Hematopoietic multipotent progenitor cell treated with erythropoietin and hydrocortisone succinate and interleukin-3 and kit ligand, for 8 days (in vitro differentiated cells): ENCODE measurements at places on chromosomes 7 and 10.
A peak's percentile ranks its signal among the peaks of the same experiment; 100 is the strongest.

- DNase-seq = no peak
These were observed 77.9 kb upstream of the LRRN3 start for GRCh38 chr7:111012799-111013675.

DNA sequence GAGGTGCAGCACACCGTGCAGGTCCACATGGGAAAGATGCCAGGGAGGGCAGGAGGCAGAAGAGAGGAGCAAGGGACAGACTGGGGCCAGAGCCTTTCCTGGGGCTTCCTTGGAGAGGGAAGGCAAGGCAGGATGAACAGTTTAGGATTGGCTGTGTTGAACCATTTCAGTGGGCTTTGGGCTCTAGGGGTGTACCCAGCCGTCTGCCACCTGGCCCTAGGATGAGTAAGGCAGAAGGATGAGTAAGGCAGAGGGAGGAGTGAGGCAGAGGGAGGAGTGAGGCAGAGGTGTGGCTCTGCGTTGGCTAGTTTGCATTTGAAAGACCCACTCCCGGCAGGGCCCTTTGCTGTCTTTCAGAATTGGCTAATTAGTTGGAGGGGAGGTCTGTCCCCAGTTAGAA lies 31.5 kb upstream of the PRF1 start:
- no peak for DNase-seq

DNA sequence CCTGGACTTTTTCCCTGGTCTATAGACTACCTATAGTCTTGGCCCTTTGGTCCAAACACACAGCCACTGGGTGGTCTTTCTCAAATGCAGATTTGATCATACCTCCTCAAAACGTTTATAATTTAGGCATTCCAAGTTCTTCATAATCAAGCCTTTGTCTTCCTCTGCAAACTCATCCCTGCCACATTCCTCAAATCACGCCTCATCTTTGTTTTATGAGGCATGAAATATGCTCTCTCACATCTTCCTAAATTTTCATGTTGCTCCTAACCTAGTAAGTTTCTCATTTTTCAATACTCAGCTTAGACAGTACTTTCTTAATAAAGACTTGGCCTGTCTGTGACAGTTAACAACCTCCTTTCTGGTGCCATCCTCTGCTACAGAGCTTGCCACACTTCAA lies 10.9 kb upstream of the HERC4 start:
- no peak for DNase-seq

- DNase-seq = no peak
These were observed 11.3 kb downstream of the RSBN1L start for GRCh38 chr7:77707504-77707992.

DNA sequence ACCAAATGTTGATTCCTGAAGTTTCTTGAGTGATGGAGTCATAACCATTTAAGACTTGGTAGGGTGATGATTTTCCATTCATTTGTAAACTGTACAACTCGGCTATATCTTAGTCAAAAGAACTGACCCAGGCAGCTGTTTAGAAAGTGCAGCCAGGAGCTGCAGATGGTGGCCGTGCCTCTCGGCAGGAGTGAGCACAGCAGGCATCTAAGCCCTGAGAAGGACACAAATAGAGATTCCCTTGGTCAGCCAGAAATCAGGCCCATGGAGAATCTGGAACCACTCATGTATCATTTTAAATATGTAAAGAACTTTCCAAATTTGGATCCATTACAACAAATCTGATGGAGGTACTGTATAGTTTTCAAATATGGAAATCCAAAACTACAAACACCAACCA lies 177.0 kb upstream of the AKR1E2 start:
- no peak for DNase-seq

GRCh38 chr7:81457852-81458522 lies 311.9 kb downstream of the HGF start:
- DNase-seq = peak; percentile 21

DNA sequence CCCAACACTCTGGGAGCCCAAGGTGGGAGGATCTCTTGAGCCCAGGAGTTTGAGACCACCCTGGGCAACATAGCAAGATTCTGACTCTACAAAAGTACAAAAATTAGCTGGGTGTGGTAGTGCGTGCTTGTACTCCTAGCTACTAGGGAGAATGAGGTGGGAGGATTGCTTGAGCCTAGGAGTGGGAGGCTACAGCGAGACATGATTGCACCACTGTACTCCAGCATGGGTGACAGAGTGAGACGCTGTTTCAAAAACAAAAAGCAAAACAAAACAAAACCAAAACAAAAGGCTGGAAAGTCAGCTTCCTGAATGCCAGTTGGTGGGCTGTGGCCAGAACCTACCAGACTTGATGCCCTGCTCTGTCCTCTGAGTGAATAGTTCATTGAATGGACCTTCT lies 242.8 kb downstream of the PHTF2 start:
- no peak for DNase-seq

DNA sequence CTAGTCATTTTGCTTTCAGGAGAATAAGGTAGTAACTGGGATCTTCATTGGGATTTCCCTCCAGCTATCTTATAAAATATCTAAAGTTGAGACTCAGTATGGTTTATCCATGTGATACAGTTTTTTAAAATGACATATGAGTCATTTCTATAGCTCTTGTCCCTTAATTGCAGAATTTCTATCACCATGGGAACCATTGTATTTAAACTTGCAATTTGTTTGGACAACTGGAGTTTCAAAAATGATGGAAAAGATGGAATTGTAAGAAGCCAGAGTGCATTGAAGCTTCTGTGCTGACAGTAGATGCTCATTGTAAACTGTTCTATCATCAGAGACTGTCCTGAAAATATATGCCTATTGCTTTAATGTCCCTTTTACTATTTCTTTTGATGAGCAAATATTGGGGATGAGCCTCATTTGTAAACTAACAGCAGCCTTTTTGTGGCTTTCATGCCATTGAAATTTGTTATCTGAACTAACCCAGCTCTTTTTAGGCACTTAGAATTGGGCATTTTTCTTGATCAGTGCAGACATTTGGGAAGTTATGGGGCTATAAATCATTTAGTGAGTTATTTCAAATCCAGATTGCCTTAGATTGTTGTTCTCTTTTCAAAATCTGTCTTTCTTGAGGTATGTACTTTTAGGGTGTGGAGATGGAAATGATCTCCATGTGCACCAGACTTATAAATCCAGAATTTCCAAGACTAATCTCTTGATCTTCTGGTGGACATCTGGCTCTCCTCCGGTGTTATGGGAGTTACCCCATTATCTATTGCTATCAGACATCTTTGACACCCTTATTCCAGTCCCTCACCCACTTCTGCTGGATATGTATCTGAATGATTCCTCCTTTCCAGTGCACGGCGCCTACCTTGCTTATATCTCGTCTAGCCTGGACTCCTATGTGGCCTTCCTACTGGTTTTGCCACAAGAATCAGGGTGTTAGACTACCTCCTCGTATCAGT lies 159.0 kb downstream of the SND1 start:
- DNase-seq = no peak

DNA sequence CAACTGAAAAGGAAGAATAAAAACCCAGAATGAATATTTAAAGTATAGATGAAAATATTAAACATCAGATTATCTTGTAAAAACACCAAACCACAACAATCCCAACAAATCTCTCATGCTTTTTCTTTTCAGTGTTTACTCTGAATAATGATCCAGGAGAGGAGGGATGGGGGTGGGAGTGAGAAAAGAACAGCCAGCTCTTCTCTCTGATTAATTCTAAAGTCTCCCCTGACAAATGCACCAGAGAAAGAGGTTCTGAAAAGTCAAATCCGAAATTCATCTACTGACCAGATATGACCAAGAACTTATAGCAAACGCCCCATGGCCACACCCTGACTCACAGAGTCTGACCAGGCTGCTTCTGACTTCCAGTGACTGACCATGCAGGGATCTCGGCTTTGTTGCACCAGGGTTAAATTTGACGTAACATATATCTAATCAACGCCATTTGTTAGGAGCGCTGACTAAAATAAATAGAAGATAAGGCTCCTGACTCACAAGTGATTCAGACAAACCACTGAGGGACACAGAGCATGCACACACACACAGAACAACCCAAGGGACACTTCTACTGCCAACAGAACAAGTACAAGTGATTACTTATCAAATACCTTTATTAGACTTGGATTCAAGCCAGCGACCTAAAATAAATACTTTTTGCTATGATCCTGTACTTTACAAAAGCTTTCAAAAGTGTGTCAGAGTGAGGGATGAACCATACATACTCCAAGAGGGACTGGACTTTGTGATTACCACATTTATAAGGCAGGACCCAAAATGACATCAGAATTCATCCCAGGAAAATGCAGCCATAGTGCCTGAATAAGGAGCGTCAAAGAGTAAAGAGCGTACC lies 9.3 kb upstream of the SPOCK2 start:
- DNase-seq = peak; percentile 30

DNA sequence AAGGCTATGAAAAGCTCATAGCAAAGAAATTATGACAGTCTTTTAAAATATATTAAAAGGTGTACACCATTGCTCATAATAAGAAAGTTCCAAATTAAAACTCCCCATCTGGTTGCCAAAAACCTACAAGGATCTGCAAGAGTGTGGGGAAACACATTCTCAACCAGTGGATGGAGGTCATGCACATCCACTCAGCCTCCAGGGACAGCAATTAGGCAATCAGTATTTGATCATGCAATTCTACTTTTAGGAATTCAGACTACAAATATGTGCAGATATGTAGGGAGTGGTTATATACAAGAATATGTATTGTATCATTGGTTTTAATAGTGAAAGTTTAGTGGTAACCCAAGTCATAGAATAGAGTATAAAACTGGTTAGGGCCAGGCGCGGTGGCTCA lies 157.8 kb downstream of the FGFR2 start:
- no peak for DNase-seq

DNA sequence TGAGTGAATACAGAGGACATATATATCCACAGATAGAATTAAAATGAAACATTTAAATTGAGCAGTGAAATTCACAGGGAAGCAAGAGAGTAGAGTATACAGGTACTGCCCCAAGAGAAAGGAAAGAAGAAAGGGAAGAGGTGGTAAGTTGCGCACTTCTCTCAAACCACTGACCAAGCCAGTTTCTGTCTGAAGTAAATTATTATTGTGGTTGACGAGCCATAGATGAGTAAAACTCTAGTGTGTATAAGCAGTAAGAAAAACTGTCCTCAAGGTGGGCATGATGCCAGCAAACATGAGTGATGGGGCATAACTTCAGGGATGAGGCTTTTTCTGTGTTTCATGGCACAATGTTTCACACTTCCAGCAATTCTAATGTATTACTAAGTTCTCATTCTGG lies 4.4 kb upstream of the BET1 start:
- DNase-seq = no peak

DNA sequence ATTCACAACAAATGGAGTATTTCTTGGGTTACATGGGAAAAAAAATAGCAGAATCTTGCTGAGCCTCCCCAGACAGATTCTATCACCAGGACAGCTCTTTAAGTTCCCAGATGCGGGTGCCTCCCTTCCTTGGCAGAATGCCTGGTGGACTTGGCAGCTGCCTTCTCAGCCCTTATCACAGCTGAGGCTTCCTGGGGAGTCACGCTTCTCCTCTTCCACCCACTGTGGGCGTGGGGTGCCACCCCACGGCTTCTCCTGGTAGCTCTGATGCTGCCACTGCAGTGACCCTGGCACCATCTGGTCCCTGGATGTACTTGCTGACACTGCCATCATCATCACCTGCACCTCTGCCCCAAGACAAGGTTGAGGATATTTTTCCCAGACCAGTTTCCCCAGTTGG lies 16.2 kb upstream of the NME8 start:
- DNase-seq = peak; percentile 99

DNA sequence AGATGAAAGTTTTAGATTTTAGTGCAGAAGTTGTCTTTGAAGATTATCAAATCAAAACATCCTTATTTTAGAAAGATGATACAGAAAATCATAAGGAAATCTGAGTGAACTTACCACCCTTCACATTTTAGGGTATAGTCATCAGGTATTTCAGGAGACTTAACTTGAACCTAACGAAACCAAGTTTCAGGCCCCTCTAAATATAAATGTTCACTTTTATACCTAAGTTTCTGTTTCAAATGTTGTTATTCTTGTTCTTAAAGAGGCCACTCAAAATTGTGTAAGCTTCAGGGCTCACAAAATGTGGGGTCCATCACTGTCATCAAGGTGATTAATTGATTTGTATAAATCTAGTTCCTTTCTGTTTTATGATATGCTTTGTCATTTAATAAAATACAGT lies 216.2 kb downstream of the KIAA1217 start:
- DNase-seq = no peak

DNA sequence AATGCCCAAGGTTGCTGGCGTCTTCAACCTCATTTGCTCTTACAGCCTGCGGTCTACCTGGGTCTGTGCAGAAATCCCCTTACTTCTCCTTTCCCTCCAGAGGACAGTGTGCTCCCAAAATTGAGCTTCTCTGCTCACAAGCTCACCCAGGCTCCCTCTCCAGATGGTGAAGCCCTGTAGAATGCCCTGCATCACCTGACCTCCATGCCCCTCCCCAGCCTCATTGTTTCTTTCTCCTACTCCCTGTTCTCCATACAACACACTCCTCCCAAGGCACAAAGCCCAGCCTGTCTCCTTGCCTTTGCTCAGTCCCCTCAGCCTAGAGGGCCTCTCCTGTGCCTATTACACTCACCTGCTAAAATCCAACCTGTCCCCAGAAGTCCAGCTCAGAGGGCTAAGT lies 3.5 kb downstream of the CRHR2 start:
- no peak for DNase-seq

- DNase-seq = peak; percentile 57
These were observed 550 bp upstream of the CALU start for GRCh38 chr7:128738570-128739047.

DNA sequence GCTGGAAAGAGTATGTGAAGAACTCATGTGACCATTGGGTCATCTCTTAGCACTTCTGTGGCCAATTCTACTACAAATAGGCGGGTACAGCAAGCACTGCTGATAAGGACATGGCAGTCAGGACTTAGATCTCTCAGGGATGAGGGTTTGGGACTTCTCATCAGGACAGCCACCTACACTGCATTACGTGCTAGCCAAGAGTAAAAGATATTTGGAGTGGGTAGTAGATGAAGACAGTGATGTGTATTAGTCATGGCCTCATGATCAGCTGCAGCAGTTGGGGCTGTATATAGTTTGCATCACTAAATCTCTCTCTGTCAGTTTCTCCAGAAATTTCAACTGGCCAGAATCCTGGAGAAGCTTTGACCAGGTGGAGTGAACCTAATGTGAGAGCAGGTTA lies 9.2 kb downstream of the TAS2R60 start:
- DNase-seq = no peak

DNA sequence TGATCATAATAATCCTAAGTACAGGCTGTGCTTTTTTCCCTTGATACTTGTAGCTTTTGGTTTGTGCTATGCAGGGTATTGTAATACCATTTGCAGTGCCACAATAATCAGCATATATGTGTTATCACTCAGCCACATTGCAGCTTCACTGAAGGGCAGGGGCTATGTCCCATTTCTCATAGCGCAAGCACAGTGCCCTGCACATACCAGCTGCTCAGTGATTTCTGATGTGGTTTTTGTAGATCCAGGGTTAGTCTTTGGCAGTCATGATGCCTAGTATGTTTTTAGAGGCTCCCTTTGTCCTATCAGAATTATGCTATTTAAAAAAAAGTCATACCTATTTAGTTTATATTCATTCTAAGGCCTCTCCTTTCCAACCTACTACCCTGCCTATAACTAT lies 25.8 kb downstream of the MET start:
- DNase-seq = no peak
